Ascending aorta (tissue), 2 donors: ENCODE measurements at places on chromosomes 3 and 15. TPM values are rescaled to one million over a fixed set of nuclear protein-coding genes. Genes with fewer than 3 reads are reported as not detected.

Gene SIDT1
- not detected for total RNA-seq

- no peak overlapping the region for H3K4me3 ChIP-seq
- no peak for DNase-seq
- H3K36me3 ChIP-seq: no peaks in the 10 kb centered on the region
- H3K27ac ChIP-seq: no peak overlapping the region
- no peaks in the 10 kb centered on the region for H3K4me1 ChIP-seq
- no peaks in the 10 kb centered on the region for H3K27me3 ChIP-seq
Observed at GRCh38 chr3:129310111-129311011, 31.7 kb downstream of the HMCES start.

DNA sequence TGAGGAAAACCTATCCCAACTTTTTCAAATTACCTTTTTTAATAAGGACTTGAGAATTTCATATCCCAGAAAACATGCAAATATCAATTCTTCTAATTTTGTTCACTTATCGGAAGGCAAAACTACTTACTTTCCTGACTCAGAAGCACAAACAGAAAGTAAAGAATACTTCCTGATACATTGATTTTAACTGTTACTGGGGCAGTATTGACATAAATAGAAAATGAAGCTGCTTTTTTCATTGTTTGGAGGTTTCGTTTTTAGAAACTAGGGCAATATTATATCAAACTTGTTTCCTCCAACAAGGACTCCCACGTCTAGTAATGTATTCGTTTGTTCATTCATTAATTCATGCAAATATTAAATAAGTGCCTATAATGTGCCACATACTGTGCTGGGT, 19.1 kb downstream of the PAQR9 start:
- no peak overlapping the region for H3K27ac ChIP-seq
- no peak for DNase-seq
- H3K4me3 ChIP-seq: no peak overlapping the region
- H3K4me1 ChIP-seq: no peaks in the 10 kb centered on the region

Gene ROBO1
- 13.4 TPM for total RNA-seq

Gene CYP8B1
- total RNA-seq: 0.43 TPM
